ENCODE measurements at places on chromosomes 13 and 19. TPM values are rescaled to one million over a fixed set of nuclear protein-coding genes. Genes with fewer than 3 reads are reported as not detected.

TSKS gene
- total RNA-seq: not detected

ATP4A gene
- total RNA-seq: not detected

PRKACA gene
- total RNA-seq: 18.8 TPM

DCLK1 gene
- total RNA-seq: 2.2 TPM

All from tracheal epithelial cell (primary cell).